ENCODE measurements at places on chromosomes 3 and 15.
A peak's percentile ranks its signal among the peaks of the same experiment; 100 is the strongest.

DNA sequence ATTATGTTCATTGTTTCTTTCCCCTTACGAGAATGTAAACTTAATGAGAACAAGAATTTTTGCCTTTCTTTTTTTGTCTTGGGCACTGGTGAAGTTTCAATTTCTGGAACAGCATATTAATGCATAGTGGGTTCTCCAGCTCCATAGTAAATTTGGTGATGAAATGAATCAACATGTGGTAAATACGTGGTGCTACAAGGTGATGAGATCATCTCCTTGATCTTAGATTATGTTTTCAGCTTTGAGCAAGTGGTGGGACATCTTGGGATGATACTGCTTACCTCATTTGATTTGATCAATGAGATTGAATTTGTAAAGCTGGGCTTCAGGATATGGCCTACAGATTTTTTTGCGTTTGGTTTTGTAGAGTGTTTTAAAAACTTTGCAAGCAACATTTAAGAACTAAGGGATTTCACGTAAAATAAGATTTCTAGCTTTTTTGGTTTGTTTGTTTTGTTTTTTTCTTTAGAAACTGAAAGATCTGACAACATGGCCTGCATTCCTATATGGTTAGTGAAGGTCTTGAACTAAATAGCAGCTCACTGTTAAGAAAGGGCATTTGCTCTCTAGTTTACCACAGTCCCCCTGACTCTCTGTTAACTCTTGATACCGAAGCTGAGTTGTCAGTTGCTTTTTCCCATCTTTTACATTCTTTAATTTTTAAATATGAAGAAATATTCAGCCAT, 45.6 kb downstream of the FNDC3B start:
- no peak for DNase-seq

GRCh38 chr15:88118035-88118434, 138.5 kb downstream of the NTRK3 start:
- DNase-seq = no peak

DNA sequence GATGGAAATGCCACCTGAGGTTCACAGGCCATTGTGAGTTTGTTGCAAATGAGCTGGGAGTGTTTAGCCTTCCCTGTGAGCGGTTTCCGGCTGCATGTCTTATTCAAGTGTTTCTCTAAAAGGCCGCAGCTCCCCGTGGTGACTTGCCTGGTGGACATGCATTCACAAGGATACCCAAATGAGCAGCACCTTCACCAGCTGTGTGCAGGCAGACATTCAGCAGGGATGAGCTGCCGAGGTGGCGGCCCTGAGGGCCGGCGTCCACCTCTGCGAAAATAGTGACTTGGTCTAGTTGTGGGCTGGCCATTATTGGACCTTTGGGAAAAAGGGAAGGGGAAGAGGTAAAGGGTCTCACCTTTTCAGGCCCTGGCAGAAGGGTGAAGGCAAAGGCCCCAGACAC, 23.4 kb downstream of the SPSB4 start:
- DNase-seq = no peak

- no peak for DNase-seq
These were observed 19.2 kb downstream of the UBP1 start for GRCh38 chr3:33420966-33421365.

GRCh38 chr3:33488246-33488645, 48.0 kb upstream of the UBP1 start:
- no peak for DNase-seq

DNA sequence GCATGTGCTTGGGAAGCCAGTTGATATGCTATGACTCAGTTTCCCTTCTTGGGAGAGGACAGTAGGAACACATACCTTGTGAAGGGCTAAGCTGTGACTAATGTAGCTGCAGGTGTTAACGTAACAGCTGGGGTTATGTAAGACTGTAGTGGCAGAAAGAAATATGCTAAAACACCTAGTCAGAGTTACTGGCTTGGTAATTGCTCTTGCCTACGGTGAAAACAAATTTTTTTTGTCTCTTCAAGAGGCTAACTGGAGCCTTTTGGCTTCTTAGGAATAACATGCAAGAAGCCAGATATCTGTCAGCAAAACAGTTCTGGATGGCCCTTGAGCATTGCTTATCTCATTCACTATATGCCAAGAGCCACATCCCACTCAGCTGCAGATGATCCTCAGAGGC, 1.4 kb downstream of the MAPKBP1 start:
- DNase-seq = no peak

DNA sequence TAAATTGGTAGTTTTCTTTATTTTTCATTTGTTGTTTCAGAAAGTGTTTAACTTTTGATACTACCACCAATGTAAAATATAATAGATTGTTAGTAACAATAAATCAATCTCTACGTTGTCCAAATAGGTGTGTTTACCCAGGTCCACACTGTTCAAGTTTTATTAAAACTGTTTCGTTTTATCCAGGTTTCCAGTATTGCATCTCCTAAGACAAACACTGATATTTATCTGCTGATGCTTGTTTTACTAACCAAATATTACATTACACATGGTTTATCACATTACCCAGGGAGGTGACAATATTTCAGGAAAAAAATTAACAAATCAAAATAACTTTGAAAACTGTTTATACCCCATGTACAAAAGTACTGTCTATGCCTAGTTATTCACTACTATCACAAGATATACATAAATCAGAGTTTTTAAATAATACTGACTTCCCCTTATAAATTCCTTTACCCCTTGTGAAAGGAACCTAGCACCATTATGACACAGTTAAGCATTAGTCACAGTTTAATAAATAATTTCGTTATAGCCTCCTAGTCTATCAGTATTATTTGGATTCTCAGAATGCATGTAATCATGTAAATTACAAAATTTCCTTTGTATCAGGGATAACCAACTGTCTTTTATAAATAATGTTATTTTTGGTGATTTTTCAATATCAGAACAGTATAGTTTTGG, 205.3 kb downstream of the ZBTB20 start:
- DNase-seq = no peak

GRCh38 chr3:109995377-109995776, 658.0 kb upstream of the DPPA4 start:
- peak; percentile 57 for DNase-seq

- DNase-seq = peak; percentile 57
These were observed 512.5 kb downstream of the AGBL1 start for GRCh38 chr15:86591994-86592735.

DNA sequence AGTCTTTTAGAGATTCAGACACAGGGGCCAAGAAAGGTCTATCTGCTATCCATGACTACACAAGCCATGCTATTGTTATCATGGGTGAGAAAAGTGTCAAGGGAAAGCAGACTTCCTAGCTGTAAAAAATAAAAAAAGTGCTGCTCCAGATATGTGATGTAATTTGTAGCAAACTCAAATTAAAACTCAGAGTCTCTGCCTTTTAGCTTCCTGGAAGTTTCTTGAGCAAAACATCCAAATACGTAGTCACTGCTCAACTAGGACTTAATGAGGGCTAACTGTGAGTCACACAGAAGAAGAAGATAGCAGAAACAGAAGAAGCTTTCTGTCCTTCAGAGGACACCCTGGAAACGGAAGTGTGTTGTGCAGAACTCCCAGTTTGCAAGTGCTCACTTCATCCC, 393.4 kb upstream of the NR2F2 start:
- no peak for DNase-seq

- DNase-seq = no peak
These were observed 16.7 kb downstream of the BLOC1S6 start for GRCh38 chr15:45603881-45604280.

GRCh38 chr3:9081184-9081818, 118.0 kb upstream of the RAD18 start:
- no peak for DNase-seq

DNA sequence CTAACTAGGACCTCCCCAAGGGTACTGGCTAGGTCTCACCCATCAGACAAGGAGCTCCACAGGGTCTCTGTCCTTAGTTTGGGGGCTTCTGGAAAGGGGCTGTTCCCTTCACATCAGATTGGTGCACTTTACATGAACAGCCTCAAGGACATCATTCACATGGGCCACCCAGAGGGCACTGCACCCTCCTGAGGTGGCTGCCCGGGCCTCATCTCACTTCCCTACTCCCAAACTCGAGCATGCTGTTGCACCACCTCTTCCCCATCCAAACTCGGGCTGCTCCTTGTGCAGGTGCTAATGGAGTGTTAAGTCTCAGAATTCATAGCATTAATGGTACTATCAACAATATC, 48.1 kb downstream of the RAB11A start:
- DNase-seq = no peak

DNA sequence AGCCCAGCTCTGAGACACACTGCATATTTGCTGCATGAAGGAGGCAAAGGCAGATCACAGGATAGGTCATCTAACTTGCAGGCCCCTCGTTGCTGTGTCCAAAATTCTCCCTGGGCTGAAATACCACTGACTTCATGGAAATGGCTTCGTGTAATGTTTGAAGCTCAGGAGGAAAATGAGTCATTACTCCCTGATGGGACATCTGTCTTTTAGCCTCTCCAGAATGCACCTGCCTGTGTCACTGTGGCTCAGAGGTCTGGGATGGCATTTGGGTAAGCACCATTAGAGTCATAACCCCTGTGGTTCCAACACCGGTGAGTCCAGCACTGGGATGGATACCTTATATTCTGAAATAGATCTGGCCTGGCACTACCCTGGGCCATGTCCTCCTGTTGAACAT, 51.5 kb downstream of the IL12A start:
- no peak for DNase-seq

GRCh38 chr3:101414121-101414520, 93.7 kb upstream of the IMPG2 start:
- no peak for DNase-seq

DNA sequence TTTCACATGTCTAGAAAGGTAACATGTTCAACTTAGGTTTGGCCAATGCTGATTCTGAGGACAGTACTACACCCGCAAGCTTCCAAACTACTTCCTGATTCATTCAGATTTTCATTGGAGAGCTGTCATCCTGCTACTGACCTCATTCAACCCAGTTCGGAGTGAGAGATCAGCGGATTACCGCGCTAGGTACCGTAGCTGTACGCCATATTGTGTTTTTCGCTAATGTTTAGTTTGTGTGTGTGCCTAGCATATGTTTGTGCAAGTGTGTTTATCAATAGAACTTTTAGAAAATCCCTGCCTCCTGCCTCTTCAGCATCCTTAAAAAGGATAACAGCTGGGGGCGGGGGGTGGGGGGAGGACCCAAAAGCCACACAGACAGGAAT, 1.1 kb downstream of the ZBTB20 start:
- DNase-seq = peak; percentile 67

- no peak for DNase-seq
These were observed 32.4 kb downstream of the SELENOT start for GRCh38 chr3:150635526-150635925.

- no peak for DNase-seq
These were observed 41.7 kb upstream of the MBNL1 start for GRCh38 chr3:152227027-152227426.

DNA sequence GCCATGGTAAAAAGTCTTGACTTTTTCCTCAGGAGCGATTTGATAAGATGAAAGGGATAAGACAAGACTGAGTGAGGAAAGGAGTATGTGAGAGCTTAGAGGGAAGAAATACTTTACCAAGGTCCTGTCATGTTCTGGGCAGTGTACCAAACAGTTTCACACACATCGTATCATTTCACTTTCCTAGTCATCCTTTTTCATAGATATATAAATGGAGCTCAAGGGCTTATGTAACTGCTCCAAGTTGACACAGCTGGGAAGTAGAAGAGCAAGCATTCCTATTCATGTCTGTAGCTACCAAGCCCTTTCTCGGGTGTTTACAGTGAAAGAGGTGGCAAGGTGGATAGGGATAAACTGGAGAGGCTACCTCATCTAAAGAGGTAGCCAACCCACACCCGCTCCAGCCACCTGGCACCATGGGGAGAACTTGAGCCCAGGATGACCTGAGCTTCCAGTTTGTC, 57.4 kb downstream of the MRPS25 start:
- DNase-seq = no peak

- no peak for DNase-seq
These were observed 68.0 kb downstream of the FNDC3B start for GRCh38 chr3:172107403-172107802.

DNA sequence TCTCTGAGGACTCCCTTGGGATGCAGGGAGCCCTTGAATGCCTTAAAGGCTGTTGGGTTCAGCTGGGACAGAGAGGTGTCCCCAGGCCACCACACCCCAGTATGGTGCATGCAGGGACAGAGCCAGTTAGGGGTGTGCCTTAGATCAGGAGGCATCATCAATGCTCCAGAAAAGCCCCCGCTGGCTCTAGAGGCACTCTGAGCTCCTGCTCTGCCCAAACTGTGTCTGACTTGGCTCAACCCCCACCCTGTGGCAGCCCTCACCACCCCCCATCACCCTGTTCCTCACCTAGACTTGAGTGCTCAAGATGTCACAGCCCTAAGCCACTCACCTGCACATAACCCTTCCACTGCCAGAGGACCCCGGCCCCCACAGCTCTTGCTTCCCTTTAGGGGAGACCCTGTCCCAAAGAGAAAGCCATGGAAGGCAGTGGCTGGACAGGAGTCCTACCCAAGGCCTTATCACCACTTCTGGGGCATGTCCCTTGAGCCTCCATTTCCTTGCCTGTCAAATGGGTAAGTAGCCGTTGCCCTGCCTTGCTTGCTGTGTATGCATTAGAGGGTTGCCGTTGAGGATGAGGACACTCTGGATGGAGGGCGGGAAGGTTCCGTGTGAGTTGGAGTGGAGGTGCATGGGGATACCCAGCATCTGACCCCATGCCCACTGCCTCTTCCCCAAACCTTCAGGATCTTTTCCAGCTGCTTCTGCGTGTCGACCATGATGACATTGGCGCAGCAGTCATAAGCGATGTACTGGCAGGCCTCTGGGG, 41.4 kb downstream of the ACSBG1 start:
- no peak for DNase-seq

- DNase-seq = no peak
These were observed 39.8 kb upstream of the ZBTB38 start for GRCh38 chr3:141328286-141329166.

- DNase-seq = no peak
These were observed at the start of gene CPNE9 for GRCh38 chr3:9703736-9704346. Gene CPNE9, plus strand, starts transcription at chr3:9703833. Its CDS starts 164 bp downstream, at chr3:9703997.

DNA sequence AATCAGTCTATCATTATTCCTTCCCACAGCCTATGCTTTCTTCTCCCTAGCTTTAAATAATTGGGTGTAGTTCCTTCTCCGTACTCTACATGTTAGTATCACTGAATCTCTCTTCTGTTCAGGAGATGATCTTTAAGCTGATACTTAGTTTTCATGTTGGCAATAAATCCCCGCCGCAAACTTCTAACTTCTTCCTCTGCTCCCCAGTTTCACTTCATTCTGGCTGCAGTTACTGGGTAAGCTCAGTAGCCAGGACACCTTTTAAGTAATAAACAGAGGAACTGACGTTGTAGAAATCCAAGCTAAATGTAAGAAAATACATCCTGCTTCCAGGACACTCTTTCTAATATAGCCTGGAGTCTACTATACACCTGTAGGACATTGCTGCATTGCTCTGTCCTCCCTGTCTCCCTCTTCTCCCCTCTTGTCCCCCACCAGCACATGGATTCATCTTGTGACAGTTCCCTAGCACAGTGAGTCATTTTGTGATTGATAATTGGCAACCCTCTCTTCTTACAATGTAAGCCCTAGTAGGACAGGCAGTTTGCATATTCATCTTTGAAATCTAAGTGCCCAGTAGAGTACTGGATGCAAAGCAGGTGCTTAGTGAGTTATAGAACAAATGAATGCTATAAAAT, 598.2 kb downstream of the UNC13C start:
- no peak for DNase-seq

- no peak for DNase-seq
These were observed 5.9 kb downstream of the USP3 start for GRCh38 chr15:63509955-63510940.

GRCh38 chr3:177906126-177906511, 630.1 kb upstream of the KCNMB2 start:
- no peak for DNase-seq
